GM19239 (cell line): ENCODE measurements at places on chromosomes 1 and 21.

- no peak for DNase-seq
Observed at GRCh38 chr1:74780594-74780993, 47.6 kb downstream of the TYW3 start.

GRCh38 chr1:14881775-14882672 is 271.5 kb upstream of the TMEM51 start:
- peak; percentile 34 for DNase-seq

GRCh38 chr1:35030756-35031446 is 844 bp downstream of the ZMYM6 start:
- DNase-seq, result no peak

DNA sequence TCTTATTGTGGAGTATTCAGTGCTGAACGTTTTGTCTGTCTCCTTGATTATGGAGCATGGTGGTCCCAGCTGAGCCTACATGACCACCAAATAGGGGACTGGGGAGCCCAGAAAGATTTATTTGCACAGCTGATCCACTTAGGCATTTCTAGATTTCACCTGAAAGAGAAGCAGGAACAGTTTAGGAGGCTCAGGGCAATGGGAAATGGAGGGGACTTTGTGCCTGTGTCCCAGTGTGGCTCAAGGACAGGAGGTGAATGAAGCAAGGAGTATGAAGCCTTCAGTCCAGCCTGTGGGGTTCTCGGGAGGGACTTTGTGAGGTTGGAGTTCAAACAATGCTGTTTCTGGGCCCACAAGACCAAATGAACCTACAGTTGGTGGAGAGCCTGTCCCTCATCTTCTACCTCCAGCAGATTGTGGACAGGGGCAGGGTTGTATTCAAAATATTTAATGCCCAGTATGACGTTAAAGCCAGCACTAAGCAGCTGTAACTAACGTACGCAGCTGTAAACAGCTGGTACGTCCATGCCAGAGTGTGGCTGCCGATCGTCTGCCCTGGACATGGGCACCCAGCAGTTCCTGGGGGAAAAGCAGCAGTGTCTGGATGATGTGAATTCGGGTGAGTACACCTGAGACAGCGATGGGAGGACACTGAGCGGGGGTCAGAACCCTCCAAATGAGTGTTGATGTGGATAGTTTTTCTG is 164.9 kb upstream of the RAB4A start:
- no peak for DNase-seq

DNA sequence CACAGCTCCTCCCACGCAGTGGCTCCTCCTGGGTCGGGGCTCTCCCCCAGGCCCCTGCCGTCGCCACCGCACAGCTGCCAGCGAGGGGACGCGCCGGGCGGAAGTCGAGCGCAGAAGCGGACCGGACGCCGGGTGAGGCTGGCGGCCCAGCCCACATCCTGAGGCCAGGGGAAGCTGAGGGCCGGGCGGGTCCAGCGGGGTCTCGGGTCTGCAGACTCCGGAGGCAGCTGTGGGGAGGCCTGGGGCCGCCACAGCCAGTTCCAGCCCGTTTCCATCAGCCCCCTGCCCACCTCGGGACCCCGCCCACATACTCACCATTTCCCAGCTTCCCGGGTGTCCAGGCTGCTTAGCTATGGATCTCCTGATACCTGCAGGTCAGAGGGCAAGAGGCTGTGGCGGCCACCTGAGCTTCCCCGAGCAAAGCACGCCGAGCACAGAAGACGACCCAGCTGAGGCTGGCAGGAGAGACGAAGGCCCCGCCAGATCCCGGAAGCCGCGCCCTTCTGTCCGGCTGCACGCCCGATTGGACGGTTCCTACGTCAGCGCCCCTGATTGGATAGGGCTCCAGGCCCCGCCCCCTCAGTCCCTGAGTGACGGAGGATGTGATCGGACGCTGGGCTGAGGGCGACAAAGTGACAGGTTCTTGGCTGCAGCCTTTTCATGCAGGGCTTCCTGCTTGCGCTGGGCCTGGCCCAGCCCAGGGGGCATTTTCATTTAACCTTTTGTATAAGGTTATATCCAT is 38.7 kb upstream of the ZNF124 start:
- peak; percentile 75 for DNase-seq

DNA sequence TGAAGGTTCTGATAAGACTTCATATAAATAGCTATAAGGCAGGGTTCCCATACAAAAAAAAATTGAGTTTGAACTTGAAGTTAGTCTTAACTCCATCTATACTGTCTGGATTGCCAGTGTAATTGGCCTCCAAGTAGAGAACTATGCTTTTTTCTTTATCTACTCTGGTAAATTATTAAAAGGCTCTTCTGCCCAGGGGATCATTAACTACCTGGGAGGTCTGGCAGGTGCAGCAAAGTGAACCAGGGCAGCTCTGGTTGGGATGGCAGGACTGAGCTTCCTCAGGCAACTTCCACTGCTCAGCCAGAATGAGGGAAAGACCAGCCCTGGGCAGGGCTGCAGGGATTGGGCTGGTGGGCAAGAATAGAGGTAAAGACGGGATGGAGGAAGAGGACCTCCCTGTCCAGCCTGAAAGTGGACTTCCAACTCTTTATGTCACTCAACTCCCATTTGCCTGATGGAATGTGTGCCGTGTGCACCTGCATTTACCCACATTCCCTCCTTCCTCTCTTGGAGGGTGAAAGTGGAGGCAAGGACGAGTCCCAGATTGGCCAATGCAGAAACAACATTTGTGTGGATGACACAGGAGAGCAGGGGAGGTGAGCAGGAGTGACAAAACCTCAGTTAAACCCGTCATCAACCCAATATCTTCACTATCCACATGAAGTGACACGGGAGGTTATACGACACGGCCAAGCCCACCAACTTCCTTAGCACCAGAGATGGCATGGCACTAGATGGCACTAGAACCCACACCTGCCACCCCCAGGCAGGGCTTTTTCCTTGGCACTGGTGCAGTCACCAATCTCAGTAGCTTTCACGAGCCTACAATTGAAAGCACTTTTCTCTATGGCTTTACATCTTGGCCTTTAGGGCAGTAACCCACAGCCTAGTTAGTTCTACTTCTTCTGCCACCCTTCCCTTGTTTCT is 25.2 kb downstream of the CCN1 start:
- DNase-seq, result no peak

GRCh38 chr1:38375035-38375434 is 328.4 kb upstream of the POU3F1 start:
- no peak for DNase-seq
